Ammon's horn (tissue), 1 donor: ENCODE measurements at places on chromosomes 6 and 20.

GRCh38 chr20:8994045-8994444 lies 74.8 kb upstream of the PLCB4 start:
- DNase-seq, result no peak

- peak; percentile 88 for DNase-seq
Observed at GRCh38 chr6:167839755-167840154, 13.0 kb downstream of the AFDN start.

- no peak for DNase-seq
Observed at GRCh38 chr6:168009331-168009730, 11.9 kb downstream of the KIF25 start.

DNA sequence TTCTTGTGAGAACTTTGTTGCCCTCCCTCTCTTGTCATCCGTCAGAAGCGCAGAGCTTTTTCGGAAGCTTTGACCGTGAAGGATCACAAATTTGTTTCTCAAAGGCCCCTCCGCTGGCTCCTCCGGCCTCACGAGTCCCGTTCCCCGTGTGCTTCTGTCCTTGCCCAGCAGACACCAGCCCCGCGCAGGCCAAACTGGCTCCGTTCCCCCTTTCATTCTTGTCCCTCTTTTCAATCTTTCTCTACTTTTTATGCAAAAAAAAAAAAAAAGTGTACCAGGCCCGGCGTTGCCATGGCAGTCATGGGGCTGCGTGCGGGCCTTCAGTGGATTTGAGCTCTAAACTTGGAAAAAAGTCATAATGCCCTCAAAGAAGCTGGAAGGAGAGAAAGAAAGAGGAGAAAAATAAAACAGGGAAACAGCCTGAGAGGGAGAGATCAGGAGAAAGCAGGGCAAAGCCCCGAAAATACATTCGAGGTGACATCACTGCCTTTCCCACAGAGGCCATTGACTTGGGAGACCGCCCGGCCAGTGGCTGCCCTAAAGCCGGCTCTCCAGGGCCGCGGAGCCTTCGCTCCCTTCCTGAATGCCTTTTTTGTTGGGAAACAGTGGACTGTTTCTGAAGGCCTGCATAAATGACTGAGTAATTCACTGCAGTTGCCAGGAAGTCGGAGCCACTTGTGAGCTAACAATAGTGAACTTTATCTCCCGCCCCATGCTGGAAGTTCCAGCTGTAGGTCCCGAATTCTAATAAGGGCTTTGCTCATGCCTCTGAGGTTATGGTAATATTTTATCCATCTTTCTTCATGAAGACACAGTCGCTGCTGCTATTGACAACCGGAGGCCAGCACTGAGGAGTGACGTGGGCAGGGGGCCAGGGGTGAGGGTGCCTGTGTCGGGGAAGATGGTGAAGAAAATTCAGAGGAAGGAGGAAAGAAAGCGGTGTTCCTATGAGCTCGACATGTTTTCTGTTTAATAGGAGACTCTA lies 670.9 kb downstream of the QKI start:
- peak; percentile 97 for DNase-seq

- no peak for DNase-seq
Observed at GRCh38 chr6:7561153-7561964, 19.9 kb downstream of the DSP start.

DNA sequence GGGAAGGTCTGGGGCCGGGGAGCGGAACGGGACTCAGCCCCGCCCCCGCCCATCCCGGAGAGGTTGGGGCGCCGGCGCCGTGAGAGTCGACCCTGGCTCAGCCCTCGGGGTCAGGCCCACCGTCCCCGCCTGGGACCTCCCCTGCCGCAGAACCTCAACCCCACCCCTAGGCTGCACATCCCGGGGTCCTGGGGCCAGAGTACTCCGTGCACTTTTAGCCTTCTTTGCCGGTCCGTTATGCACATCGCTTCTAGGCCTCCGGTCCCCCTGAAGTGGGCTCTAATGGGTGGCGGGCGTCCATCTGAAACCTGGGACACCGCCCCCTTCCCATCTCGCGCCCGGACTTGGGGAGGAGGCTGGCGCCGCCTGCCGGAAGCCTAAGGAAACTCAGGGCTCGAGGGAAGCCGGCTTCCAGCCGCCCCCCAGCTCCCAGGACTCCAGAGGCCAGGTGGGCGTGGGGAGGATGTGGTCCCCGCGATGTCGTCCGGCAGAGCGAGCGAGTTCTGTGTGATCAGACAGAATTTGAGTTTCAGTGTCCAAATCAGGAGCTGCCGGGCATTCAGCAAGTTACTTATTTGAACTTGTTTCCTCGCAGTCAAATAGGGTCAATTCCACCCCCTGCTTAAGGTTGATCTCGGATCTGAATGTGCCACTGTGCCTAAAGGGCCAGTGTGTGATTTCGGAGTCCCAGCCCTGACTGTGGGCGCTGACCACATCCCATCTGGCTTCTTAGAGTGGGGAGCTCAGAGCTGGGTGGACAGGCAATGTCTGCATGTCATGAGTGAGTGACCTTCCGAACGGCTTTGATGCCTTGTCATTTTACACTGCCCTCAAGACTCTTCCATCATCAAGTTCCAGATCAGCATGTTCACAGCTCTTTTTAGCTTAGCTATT lies 47.6 kb downstream of the CPXM1 start:
- DNase-seq, result no peak

DNA sequence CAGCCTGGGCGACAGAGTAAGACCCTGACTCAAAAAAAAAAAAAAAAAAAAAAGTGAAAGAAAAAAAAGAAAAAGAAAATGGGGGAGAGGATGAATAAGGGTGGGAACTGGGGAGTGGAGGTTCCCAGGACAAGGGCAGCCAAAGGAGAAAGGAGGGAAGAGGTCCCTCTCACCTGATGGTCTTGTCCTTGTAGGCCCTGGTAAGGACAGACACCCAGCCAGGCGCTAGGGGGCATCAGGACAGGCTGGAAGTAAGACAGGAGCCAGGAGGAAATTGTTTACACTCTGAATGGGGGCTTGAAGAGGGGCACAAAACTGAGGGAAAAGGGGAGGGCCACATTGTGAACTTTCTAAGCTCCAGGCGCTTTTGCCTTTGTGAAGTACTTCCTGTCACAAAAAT lies 2.3 kb upstream of the ALDH5A1 start:
- DNase-seq, result no peak

GRCh38 chr6:90483116-90483839 lies 103.6 kb downstream of the MAP3K7 start:
- DNase-seq, result peak; percentile 56

GRCh38 chr6:167648501-167649278 lies 178.0 kb upstream of the AFDN start:
- DNase-seq, result no peak

GRCh38 chr6:2652611-2653010 lies 98.1 kb downstream of the MYLK4 start:
- DNase-seq, result no peak

GRCh38 chr20:41142919-41143318 lies 5.6 kb downstream of the PLCG1 start:
- no peak for DNase-seq

- DNase-seq, result no peak
Observed at GRCh38 chr6:5464099-5464885, 203.0 kb downstream of the FARS2 start.

DNA sequence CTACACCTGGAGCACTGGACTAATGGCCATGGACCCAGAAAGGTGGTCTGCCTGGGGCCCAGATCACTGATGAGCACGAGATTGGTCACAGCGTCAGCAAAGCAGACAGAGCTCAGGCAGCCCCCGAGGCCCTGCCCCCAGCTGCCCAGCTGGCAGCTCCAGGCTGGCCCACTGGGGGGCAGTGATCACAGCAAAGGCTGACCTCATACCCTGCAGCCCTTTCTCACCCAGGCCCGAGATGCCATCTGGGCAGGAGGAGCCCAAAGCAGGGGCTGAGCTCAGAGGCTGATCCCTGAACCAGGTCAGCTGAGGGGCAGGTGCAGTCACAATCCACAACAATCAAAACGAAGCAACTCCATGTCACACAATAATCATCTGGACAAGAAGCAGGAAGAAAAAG lies 4.1 kb downstream of the MAP1LC3A start:
- peak; percentile 37 for DNase-seq

DNA sequence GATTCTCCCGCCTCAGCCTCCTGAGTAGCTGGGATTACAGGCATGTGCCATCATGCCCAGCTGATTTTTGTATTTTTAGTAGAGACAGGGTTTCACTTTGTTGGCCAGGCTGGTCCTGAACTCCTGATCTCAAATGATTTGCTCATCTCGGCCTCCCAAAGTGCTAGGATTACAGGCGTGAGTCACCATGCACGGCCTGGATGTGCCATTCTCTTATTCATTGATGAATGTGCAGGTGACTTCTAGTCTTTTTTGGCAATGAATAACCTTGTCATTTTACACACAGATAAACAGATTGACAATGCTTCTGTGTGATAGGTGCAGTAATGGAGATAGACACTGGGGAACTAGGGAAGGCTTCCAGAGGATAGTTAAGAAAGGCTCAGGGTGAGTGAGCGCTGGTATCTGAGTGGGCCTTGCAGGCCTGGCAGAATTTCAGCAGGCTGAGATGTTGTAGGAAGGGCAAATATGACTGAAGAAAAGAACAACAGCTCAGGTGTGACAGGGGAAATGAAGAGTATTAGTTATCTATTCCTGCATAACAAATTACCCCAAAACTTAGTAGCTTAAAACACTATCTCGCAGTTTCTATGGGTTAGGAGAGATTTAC lies 23.3 kb downstream of the PPARD start:
- DNase-seq, result no peak

DNA sequence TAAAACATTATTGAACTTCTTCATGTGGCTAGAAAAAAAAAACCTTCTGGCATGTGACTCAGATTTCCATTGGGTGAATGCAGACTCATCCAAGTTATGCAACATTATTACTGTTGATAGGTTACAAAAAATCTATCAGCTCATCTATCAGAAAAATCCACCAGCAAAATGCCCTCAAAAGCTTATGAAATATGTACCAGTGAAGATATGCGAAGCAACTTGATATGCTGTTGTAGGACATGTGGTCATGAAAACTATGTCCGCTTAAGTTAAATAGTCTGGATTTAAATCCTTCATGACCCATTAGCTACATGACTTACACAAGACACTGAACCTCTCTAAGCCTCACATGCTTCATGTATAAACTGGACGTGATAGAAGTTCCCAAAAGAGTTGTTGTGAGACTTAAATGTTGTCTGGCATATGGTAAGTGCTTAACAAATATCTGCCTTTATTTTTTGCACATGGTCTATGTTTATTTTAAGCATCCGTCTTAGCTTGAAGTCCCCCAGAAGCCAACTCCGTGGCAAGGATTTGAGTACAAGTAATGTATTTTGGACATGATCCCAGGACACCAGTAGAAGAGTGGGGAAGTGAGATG lies 12.5 kb upstream of the BFSP1 start:
- DNase-seq, result no peak

DNA sequence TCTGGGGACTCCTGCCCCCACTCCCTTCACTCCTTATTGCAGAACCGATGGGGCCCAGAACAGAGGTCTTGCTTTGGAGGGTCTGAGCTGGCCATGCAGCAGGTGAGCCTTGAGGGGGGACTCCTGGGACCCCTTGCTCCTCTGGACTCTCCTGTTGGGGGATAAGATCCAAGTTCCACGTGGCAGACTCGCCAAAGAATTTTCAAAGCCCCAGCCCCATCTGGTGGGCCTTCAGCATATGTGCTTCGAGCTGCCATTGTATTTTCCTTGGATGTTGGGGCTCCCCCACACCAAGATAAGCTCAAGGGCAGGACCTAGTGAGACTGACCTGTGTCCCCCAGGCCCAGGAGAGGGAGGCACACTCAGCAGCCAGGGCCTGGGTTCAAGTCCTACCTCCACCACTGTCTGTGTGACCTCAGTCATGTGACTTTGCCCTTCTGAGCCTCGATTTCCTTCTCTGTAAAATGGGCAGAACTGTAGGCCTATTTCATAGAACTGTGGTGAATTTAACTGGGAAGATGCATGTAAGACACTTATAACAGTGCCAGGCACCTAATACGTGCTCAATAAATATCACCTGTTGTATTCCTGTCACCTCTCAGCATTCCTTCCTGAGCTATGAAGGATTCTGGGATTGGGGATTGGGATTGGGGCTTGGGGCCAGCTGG lies 115.5 kb downstream of the VEGFA start:
- no peak for DNase-seq

- no peak for DNase-seq
Observed at GRCh38 chr20:10259166-10259565, 40.5 kb downstream of the SNAP25 start.

- DNase-seq, result no peak
Observed at GRCh38 chr6:131683479-131683878, 17.7 kb downstream of the OR2A4 start.

DNA sequence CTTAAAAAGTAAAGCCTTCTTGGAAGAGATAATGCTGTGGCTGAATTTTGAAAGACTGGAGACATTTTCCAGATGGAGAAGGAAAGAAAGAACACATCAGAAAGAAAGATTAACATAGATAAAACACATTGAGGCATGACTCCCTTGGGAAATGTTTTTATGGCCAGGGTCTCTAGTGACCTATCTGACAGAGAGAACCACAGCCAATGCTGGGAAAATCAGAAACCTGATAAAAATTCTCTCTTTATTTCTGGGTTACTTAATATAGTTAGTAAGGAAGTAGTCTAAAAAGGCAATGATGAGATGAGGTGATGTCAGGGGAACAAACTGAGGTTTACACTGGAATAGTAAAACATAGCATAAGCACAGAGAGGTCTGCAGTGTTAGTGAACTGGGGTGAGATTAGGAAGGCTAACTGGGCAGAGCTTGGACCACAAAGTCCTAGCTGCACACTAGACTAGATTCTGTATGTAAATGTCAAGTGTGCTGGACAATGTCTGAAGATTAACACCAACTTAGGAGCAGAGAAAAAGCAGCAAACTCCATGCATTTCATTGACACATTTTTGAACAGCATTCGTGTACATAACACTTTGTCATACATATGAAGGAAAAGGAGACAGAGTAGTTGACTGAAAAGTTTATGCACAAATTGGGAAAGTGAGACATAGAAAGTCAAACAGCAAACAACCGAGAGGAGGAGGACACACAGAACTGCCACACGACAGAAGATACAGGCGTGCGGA lies 31.0 kb downstream of the ELOVL2 start:
- no peak for DNase-seq

- DNase-seq, result no peak
Observed at GRCh38 chr6:14877758-14878157, 368.1 kb upstream of the JARID2 start.

DNA sequence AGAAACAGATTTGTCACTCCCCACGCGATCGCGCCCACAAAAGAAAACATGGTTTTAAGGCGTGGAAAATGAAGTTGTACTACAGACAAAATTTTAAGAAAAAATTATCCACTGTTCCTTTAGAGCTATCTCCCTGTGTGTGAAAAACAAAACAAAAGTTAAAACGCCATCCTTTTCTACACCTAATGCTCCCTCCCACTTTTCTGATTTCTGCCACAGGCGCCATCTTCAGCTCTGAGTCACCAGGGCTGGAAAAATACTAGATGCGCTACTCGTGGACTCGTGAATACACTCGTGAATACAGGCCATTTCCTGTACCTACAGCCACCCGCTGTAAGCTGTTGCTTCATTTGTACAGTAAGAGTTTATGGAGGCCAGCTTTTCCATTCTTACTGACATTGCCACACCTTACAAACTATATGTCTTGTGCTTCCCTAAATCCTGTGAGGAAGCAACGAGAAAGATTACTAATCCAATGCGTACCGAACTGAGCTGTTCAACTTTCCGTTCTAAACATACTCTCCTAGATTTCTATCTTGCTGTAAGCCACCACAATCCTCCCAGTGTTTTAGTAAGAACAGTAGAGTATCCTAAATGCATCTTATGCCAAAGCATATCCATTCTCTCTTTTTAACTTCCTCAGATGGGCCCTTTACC lies 773 bp upstream of the AHI1 start:
- DNase-seq, result peak; percentile 81
